ENCODE measurements at places on chromosomes 1 and 21.

- DNase-seq, result no peak
Observed at GRCh38 chr1:22576617-22577016, 13.3 kb downstream of the EPHA8 start.

- no peak for DNase-seq
Observed at GRCh38 chr1:111832521-111833155, 76.9 kb downstream of the DDX20 start.

DNA sequence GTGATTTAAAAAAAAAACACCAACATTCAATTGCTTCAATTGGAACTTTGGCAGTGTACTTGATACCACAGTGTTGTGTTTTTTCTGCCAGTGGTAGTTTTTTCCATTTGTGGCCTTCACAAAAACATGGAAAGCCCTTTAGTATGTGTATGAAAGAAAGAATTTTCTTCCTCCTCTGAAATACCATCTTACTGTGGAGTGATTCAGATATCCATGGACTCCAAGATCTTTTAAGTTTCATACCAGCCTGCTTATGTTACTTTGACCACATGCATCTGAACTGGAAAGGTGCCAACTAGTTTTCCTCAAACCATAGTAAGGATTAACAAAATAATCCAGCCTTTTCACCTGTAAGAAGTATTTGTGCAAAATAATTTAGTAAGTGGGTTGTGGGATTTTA, 3.4 kb downstream of the PPP2R5A start:
- DNase-seq, result no peak

- DNase-seq, result no peak
Observed at GRCh38 chr1:111475701-111476100, 1.9 kb downstream of the C1orf162 start.

- no peak for DNase-seq
Observed at GRCh38 chr21:16427587-16428087, 697.9 kb downstream of the USP25 start.

DNA sequence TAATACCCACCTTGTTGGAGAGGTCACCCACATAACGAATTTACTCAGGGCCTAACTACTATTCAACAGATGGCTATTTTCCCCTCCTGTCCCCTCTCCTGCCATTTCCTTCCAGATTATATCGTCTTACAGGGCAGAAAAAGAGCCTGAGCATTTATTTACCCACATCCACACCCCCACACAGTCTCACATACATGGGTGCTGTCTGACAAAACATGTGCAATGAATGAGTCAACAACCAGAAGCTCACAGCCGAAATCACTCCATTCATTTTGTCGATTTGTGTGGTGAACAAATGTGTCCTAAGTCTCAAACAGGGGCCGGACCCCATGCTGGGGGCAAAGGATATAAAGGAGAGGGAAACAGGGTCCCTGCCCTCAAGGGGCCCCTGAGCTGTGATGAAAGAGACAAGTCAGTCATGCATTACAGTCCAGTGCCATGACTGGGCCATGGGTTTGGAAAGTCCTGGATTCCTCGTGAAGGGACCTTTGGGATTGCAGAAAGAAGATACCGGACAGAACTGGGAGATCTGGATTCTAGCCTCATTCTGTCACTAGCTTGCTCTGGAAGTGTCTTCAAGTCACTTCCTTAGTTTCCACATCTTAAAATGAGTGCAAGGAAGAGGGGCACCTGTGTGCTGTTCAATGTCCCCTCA, 16.4 kb upstream of the ZNF683 start:
- DNase-seq, result no peak

DNA sequence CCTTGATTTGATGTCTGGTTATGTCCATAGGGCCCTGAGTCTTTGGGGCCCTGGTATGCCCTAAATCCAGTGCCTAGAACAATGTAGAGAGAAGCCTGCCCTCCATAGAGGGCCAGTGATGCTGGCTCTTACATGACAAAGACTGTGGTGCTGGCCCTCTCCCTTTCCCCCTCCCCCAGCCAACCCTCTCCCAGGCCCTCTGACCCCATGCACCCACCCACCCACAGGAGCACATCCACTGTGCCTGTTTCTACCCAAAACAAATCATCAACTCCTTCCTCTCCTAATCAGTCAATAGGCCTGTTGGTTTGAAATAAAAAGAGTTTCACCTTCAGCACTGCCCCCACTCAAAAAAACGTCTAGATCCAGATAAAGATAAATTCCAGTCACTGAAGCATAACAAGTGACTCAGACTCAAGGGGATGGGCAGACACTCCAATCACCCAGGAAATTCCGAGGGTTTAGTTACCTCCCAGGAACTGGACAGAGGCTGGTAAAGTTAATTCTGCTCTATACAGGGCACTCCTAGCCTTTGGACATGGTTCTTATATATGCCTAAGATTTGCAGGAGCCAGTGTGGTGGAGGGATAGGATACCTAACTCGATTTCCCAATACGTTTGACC, 144.8 kb upstream of the VANGL1 start:
- DNase-seq, result no peak

GRCh38 chr1:23198373-23198772, 18.9 kb downstream of the HTR1D start:
- no peak for DNase-seq

DNA sequence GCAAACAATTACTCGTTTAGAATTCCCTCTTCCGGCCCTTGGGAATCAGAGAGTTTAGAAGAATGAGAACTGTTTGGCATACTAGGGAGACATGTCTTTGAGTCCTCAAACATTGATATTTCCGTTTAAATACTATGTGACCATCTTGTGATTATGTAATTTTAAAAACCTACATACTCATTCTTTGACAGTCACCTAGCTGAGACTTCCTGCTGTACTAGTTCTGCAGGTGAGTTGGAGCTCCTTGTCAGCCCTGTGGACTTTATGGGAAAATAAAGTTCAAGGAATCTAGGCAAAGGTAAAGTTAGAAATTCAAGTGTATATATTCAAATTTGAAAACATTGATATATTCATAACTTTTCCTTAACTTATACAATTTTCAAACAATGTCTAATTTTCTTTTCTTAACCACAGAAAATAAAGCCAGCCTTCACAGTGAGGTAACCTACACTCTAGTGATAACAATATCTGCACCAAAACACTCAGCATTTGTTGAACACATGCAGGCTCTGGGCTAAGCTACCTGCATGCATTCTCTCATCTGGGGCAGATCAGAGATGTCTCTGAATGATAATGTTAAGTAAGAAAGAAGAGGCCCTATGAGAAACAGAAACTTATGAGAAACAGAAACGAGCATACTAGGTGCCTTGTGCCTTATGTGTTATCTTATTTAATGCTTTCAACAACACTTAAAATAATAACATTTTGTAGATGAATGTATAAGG, 67.0 kb upstream of the BACE2 start:
- DNase-seq, result no peak

GRCh38 chr1:197171531-197171930, 25.1 kb upstream of the ASPM start:
- no peak for DNase-seq

DNA sequence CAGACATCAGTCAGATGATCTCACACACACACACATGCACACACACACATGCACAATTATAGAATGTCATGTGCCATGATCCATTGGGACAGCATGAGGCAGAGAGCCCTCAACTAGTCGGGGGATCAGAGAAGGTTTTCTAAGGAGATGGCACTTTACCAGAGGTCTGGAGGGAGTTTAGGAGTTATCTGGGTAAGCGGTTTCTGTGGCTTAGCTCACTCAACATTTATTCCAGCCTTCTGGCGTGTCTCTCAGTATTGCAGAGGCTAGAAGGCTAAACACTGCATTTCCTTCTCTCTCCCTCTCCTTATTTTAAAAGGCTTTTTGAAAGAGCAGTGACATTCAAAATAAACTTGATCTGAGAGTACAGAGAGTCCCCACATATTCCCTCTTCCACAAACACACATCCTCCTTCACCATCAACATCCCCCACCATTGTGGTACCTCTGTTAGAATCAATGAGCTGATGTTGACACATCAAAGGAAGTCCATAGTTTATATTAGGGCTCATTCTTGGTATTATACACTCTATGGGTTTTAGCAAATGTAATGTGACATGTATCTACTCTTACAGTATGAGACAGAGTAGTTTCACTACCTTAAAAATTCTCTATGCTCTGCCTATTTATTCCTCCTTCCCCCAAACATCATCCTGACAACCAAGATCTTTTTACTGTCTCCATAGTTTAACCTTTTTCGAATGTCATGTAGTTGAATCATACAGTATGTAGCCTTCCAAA, 9.0 kb upstream of the PLA2G2A start:
- no peak for DNase-seq

DNA sequence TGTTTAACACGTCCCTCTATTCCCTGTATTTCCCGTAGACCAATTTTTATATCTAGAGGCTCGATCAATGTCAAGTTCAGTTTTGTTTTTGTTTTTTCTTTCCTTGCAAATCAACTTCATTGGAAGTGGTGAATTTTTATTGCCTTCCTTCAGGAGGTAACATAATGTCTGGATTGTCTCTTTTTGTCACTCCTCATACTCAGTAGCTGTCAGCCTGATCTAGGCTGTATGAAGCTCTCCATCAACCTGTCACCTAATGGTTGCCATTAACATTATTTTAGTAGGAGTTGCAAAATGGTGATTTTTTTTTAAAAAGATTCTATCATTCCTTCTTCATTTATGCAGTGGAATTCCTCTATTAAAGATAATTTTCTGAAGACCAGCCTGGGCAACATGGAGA, 49.7 kb upstream of the KIF26B start:
- DNase-seq, result no peak

- no peak for DNase-seq
Observed at GRCh38 chr1:169305356-169305755, 62.2 kb downstream of the NME7 start.

- no peak for DNase-seq
Observed at GRCh38 chr1:198640174-198640573, 1.3 kb downstream of the PTPRC start.

GRCh38 chr1:3530086-3530925, 75.8 kb downstream of the ARHGEF16 start:
- no peak for DNase-seq

DNA sequence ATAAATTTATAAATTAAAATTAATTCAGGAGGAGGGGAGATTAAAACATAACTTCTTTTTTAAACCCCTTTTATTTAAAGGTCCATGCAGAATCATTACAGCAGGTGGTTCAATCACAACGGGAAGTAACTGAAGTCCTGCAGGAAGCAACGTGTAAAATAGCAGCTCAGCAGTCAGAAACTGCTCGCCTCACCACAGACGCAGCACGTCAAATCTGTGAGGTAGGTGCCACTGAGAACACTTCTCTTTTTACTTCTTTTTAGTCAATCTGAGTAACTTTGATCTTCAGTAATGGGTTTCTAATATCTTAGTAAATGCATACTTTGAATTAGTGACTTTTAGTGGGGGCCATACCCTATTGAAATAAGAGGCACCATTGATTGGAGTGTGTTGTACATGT, 87.0 kb downstream of the CEP350 start:
- no peak for DNase-seq

DNA sequence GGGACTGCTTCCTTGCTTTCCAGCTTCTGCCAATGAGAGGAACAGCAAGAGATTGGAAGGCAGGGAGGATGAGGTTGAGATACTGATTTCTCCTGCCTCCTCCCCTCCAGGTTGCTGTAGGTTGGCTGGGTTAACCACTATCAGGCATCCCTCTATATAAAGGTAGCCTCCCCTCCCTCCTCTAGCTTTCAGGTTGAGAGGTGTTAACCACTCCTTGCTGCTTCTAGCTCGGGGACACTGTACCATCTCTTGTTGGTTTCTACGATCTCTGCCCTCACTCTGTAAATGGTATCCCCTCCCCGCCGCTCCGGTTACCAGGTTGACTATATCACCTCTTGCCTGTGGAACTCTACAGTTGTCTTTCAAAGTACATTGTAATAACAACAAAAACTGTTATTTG, 16.7 kb downstream of the LPAR3 start:
- DNase-seq, result no peak

DNA sequence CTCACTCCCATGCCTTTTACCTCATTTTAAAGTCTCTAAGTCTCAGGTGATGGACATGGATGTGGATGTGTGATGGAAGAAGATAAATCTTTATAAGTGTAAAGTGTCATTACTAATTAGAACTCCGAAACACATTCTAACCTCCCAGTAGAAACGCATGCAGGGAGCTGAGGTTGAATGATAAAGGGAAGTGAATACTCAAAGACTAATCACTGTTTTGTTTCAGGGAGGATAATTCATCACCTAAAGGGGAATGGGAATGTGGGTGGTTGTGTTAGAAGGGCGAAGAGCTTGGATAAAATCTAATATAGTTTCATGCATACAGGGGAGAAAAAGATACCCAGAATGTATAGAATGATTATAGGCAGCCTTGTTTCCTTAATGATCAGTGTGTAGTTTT, 12.5 kb downstream of the NCAM2 start:
- DNase-seq, result no peak

DNA sequence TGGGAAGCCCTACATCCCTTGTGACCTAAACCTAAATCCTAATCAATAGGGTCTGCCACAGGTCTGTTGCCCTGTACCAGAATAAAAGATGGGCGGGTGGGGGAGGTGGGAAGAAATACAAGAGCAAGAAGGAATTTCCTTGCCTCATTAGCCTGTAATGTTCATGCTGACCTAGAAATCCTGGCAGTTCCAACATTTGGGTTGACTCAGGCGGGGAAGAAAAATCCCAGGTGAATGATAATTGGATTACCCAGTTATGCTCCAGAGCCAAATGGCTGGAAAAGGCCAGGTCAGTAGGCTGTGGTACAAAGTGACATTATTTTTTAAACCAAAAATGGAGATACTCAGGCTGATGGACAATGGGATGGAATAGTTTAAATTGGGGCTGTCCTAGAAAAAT, 27.3 kb upstream of the A3GALT2 start:
- DNase-seq, result no peak

DNA sequence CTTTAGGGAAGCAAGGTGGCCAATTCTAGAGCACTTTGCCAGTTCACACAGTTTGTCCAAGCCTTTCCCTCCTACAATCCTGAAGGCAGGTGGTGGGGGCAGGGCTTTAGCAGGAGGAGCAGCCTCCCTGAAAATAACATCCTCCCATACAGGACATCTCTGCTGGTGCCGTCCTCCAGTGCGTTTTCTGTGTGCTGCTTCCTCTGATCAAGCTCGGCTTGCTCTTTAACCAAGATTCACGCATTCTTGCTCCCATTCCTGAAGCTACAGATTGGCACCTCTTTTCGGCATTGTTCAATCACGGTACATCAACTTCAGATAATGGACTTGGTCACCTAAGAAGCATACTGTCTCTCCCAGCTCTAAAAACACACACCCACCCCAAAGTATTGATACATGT, 7.5 kb upstream of the DPT start:
- DNase-seq, result no peak

All from DMS 273 treated with DMSO at 0.1 percent for 48 hours (cell line).